SHP77 treated with DMSO at 0.1 percent for 48 hours (cell line): ENCODE measurements at places on chromosomes 4 and X.
A peak's percentile ranks its signal among the peaks of the same experiment; 100 is the strongest.

GRCh38 chr4:145388043-145388442 is 93.6 kb upstream of the SMAD1 start:
- no peak for DNase-seq

DNA sequence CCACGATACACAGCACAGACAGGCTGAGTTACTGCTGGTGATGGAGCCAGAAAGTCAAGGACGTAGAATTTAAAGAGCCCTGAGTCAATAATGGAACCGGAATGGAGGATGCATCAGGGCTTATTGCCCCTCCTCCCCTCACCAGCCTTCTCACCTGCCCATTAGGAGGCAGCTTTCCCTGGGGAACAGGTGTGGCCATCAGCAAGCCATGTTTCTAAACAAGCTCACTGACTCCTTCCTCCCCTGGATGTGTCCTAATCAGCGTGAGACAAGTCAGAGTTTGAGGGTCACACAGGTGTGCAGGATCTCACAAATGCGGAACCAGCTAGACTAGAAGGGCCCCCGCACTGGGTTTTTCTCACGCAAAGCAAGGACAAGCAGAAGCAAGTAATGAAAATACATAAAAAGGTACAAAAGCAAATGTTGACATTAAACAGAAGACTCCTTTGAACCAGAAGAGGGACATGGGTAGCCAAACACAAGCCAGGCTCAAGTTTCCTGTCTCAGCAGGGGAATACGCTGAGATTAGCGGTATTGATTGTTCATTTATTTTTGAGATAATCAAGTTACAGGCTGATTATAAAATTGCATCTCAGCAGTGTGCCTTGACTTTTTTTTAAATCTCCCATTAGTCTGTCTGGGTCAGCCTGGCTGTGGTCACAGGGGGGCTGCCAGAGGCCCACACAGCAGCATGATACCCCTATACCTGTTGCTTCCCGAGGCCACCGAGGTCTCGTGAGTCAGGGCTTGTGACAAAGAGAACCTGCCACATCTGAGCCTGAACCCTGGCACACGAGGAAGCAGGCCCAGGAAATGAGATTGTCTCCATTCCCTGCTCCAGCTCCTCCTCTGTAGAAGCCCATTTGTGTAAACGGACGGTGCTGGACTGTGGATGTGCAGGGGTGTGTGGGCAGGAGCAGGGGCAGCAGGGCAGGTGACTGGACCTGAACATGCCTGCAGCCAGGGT is 37.4 kb downstream of the CCKAR start:
- peak; percentile 5 for DNase-seq

GRCh38 chr4:40840985-40841571 is 91.3 kb downstream of the NSUN7 start:
- peak; percentile 32 for DNase-seq

DNA sequence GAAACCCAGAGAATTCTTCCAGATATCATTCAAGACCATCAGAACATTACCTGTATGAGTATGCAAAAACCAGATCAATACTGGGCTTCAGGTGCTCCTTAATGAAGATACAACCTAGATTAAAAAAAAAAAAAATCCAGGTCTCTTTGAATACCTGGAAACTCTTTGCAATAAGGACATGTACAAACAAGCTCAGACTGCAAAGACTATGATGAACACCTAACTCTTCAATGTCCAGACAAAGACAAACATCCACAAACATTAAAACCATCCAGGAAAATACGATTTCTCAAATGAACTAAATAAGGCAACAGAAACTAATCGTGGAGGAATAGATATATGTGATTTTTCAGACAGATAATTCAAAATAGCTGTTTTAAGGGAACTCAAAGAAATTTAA is 38.7 kb downstream of the NLRP2B start:
- no peak for DNase-seq

GRCh38 chr4:679104-679481 is 4.8 kb downstream of the MYL5 start:
- no peak for DNase-seq

DNA sequence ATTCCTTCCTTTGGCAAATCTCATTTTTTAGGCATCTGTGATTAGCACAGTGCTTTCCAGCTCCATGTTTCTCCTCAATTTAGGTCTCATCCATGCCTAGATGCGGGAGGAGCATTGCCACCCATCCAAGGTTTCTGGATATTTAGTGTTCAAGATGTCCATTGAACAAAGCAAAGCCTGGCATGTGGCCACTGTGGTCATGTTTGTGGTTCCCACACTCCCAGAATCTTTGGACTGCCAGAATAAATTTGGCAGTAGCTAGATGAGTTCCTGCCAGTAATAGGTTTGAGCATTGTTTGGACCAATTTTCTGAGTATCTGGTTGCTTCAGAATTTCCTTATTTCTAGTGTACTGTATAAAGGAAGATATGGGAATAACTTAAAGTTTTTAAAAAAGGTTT is 1124.1 kb downstream of the ADGRL3 start:
- DNase-seq = no peak

- no peak for DNase-seq
These were observed 5.9 kb downstream of the APOO start for GRCh38 chrX:23901805-23902204.

DNA sequence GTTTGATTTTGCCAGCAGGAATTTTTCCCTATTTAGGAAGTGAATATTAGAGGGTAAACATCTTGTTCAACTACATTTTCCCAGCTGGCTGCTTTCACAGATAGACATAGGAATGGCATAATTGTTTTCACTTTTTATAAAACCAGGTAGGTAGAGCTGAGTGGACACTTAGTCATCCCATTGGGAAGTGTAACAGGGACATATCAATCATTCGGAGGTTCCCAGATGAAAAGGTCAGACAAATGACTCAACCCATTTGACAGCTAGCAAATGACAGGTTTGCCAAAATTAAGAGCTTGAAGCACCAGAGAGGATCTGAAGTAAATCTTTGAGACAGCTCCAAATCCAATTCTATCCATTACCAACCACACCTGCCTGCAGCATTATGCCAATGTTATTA is 205.3 kb downstream of the SLC39A8 start:
- no peak for DNase-seq

DNA sequence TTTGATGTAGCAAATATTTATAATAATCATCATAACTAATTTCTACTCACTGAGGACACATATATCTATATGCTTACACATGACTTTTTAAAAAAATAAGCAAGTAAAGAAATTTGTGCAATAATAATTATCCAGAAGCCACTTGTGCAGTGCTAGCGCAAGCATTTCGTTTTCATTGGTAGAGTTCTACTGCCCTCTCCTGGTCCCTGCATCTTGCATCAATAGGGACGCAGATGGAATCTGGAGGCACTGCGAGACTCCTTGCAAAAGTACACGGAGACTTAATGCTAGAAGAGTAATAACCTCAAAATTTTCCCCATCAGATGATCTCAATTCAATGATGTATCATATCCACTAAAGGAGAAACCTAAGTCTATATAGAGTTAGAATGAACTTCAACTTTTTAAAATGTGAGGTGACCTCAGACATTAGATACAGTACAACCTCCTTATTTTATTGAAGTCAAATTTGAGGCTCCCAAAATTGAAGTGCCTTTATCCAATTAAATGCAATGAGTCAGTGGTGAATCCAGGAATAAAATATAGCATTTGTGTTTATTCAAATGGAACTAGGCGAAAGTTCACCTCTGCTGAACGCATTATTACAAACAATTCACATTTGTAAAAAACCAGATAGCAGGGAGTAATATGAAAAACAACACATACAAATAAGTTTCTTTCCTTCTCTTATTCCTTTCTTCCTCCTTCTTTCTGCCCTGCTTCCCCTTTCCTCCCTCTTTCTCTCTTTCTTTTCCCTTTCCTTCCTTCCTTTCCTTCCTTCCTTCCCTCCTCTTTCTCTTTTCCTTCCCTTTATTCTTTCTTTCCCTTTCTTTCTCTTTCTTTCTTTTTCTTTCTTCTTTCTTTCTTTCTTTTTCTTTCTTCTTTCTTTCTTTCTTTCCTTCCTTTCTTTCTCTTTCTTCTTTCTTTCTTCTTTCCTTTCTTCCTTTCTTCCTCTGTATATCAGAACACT is 450.0 kb downstream of the ANKRD50 start:
- no peak for DNase-seq
